ENCODE measurements at places on chromosomes 3 and 15. TPM values are rescaled to one million over a fixed set of nuclear protein-coding genes. Genes with fewer than 3 reads are reported as not detected.

DNA sequence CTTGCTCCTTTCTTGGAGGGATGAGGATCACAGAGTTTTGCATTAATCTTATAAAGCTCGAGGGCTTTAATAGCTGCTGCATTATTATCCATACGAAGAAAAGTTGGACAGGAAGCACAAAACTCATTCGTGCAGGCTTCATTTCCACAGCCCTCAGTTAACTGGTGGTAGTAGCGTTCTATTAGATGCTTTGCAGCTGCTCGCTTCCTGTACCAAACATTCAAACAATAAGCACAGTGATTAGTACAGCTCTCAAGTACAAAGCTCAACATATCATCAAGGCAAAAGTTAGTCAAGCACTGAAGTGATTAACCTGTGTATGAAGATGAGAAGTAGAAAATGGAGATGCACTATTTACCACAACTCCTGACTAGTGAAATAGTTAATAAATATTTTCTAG is 63.3 kb downstream of the UBE3A start:
- DNase-seq = no peak

- DNase-seq = no peak
These were observed 260.4 kb downstream of the RPLP1 start for GRCh38 chr15:69712991-69713390.

KNG1 gene
- not detected for total RNA-seq

GOLGA8Q gene
- total RNA-seq = 5.1 TPM

DLEC1 gene
- 0.35 TPM for total RNA-seq

GRCh38 chr15:83694015-83694414 is 40.1 kb downstream of the ADAMTSL3 start:
- no peak for DNase-seq

- DNase-seq = no peak
These were observed 849.3 kb downstream of the ROBO1 start for GRCh38 chr3:78918361-78919020.

GABRA5 gene
- not detected for total RNA-seq

ABI3BP gene
- total RNA-seq = 185 TPM

DNA sequence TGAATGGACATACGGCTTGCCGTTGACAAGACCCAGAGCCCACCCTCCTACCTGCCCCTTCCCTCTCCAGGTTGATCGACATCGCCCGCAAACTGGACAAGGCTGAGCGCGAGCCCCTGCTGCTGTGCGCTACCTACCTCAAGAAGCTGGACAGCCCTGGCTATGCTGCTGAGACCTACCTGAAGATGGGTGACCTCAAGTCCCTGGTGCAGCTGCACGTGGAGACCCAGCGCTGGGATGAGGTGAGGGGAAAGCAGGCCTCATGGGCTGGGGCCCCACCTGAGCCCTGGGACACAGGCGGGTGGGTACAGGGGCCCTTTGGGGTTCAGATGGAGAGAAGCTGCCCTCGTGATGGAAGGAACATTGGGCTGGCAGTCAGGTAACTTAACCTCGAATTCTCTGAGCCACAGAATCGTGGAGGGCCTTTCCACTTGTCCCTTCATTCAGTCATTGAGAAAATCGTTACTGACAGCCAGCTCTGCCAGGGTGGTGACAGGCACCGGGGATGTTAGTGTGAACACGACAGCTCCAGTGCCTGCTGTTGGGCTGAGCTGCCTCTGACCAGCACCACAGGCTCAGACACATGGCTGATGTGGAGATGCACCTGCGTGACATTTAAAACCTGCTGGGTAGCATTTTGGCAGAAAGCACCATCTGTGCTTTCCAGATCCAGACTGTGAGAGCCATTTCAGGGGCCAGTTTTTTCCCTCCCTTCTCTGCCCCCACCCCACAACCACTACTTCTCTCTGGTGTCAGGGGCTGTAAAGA is 25.6 kb upstream of the RHO start:
- no peak for DNase-seq

DNA sequence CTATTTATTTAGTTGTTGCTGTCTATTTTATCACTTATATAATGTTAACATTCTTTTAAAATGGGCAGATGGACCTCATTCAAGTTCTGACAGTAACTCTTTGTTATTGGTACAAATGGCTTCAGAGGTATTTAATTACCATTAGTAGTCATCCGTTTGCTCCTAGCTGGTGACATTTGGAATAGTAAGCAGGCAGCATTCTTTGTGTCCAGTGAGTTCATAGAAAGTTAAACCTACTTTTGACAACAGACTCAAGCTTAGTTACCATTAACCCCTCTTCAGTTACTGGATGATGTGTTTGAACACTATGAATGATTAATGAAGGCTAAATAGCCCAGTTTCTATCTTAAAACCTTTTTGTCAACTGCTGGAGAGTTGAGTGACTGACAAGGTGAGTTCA is 500.7 kb upstream of the ATP11B start:
- DNase-seq = no peak

IL1RAP gene
- 32.9 TPM for total RNA-seq

DNA sequence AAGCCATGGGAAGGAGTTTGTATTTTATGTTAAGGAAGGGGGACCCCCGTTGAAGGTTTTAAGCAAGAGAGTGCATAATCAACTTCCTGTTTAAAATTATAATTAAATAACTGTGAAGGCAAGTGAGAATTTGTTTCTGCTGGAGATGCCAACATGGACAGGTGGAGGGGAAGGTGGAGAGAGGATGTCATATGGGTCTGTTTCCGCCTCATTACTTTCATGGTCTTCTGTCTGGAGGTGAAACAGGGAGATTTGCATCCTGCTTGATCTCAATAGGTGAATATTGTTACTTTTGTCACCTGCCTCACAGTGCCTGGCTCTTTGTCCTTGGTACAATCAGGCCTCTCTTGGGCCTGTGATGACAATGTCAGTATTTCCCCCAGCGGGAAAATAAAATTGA is 300.6 kb upstream of the LMCD1 start:
- no peak for DNase-seq

DNA sequence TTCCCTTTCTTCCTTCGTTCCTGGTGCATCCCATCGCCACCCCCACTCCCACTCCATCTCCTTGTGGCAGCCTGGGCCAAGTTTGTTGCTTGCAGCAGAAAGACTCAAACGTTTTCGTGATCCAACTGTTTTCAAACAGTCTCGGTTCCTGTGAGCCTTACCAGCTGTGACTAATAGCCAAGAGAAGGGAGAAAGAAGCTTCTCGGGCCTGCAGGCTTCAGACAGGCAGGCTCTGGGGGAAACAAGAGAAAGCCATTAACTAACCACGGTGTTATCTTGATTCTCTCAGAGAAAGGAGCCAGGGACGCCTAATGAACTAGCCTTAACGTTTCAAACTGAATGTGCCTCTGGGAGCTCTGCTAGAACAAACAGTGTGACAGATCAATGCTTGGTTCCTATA is 742.0 kb downstream of the NR2F2 start:
- DNase-seq = no peak

DNA sequence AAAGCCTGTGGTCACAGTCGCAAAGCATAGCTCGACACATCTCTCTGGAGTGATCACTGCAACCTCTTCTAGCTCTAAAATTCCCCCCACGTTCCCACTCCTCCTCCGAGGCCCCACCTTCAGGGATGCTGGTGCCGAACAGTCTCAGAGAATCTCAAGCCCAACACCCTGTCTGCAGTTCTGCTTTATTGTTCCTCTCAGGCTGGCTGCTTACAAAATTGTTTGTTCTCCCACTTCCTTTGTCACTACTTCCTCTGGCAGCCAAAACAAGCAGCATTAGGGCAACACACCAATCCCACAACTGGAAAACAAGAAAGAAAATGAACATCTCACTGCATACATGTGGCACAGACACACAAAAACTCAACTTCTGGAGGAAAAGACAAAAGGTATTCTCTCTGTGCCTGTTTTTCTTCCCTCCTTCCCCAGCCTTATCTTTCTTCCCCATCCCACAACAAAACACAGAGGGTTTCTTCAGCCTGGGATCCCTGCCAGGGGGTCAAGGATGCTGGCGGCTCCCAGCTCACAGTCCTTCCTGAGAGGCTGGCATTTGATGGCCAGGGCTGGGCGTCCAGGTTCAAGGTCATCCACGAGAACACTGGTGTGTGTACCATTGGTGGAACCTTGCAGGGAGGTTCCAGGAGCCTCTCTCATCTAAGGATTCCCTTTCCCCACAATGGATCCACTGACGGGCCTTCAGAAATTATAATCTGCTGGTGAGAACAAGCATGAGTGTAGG is 108.4 kb downstream of the TMCO5A start:
- no peak for DNase-seq

DNA sequence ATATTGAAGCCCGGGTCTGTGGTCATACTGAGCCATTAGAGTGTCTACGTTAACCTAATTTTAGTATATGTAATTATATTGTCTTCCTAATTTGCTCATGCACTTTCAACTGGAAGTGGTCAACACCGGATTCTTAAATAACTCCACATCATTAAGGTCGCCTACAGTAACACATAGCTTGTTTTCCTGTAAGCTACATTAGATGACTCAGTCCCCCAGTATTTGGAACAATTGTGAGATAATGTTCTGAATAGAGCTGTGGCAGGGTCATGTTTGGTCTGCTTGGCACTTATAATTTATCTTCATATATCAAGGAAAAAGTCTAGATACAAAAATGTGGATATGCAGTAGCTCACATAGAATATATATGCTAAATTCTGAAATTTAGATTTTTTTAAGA is 486.2 kb downstream of the IGSF11 start:
- DNase-seq = no peak

DPPA2 gene
- total RNA-seq = not detected

STRIT1 gene
- not detected for total RNA-seq

PPP1R14D gene
- not detected for total RNA-seq

DNA sequence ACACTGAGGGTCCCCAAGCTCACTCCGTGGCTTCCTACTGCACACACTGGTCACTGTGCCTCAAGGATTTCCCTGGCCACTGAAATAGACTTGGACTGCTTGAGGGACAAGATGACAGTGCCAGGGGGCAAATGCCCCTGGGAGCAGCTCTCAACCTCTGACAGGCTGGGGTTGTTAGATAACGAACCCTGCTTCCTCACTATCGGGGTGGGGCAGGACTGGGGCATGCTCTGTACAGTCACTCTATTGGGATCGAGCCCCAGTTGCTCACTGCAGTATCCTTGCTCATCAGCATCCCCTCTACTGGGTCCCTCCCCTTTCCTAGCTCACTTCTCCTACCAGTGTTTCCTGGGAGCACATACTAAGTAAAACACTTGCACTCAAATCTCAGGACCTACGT is 610.8 kb downstream of the NTRK3 start:
- DNase-seq = no peak

- DNase-seq = no peak
These were observed 37.6 kb downstream of the VIPR1 start for GRCh38 chr3:42539871-42540714.

GRCh38 chr15:29622637-29623036 is 199.6 kb downstream of the TJP1 start:
- DNase-seq = no peak

- no peak for DNase-seq
These were observed 275.1 kb downstream of the PDZRN3 start for GRCh38 chr3:73349657-73350056.

SPATA12 gene
- not detected for total RNA-seq

CHRFAM7A gene
- total RNA-seq = 7.0 TPM

XYLB gene
- total RNA-seq = 38.7 TPM

SLC30A4 gene
- 11.1 TPM for total RNA-seq

DNA sequence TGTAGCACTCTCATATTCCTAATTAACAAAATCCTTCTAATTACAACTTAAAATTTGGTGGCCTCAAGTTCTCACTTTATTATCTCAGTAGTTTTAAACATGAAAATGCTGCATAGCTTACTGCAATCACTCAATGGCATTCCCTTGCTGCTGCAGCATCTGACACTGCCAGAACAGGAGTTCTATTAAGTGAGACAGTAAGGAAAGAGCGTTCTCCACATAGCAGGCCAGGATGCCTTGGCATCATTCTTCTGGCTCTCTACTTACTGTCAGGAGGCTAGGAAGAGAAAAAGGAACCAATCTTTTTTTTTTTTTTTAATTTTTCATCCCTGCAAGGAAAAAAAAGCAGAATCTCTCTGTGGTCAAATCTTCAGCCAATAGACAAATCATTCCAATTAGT is 3.2 kb downstream of the CNBP start:
- DNase-seq = no peak

DNA sequence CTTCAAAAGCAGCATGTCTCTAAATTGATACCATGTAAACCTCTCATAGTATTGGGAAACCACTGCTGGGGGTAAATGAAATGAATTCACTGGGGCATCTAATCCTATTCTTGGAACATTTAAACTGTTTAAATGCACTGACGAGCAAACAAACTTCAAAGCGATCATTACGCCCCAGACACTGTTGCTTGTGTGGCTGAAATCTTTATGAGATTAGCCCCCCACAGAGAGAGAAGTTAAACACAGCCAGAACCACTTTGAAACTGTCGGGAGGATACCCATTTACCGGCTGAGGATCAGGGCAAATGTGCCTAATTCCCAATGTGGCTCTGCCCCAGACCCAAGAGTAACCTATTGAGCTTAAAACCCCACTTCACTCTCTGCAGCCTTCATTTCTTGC is 308.4 kb upstream of the CDIN1 start:
- DNase-seq = no peak

GRCh38 chr15:83346342-83346741 is 61.9 kb upstream of the BNC1 start:
- no peak for DNase-seq
